A549 treated with Mapracorat at 1 μM for 4 hours (cell line): ENCODE measurements at places on chromosomes 16 and 17. TPM values are rescaled to one million over a fixed set of nuclear protein-coding genes. Genes with fewer than 3 reads are reported as not detected.

The CCL8 gene
- not detected in 5 replicates for total RNA-seq

The P2RX5 gene
- total RNA-seq, result 17.8 to 24.2 TPM (median 23.5 TPM) in 5 replicates

The KCNJ18 gene
- 0.06 to 0.10 TPM in 2 of 5 replicates, not detected in the others for total RNA-seq

The NOXO1 gene
- total RNA-seq, result 0.19 to 0.38 TPM (median 0.26 TPM) in 4 of 5 replicates, not detected in the other

The PSME3 gene
- 226 to 265 TPM (median 232 TPM) in 5 replicates for total RNA-seq

The DYNLL2 gene
- 18.2 to 24.3 TPM (median 23.3 TPM) in 5 replicates for total RNA-seq
